Chondrocyte (in vitro differentiated cells): ENCODE measurements at places on chromosomes 7 and 10. TPM values are rescaled to one million over a fixed set of nuclear protein-coding genes. Genes with fewer than 3 reads are reported as not detected.

DNA sequence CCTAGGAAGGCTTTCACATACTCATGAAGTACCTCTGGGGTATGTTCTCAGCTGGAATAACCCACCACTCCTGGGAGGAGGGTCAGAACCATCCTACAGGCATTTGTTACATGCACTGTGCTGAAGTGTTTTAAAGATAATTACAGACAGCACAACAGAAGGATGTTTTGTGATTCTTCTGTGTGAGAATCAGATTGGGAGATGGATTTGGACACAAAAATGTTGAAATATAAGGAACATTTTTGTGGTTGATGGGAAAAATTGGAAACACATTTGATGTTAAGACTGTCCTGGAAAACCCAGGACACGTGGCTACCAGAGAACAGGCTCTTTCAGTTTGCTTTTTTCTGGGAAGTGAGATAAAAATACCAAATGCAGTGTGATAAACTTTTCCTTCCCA lies 61.4 kb downstream of the BICC1 start:
- DNase-seq = no peak

The CYP26A1 gene
- 0.47 to 1.9 TPM (median 0.49 TPM) in 3 replicates for total RNA-seq

The IFIT1B gene
- not detected in 3 replicates for total RNA-seq

The OPN1SW gene
- not detected in 3 replicates for total RNA-seq

GRCh38 chr7:151925446-151926335 lies 30.6 kb upstream of the GALNTL5 start:
- no peak for DNase-seq

DNA sequence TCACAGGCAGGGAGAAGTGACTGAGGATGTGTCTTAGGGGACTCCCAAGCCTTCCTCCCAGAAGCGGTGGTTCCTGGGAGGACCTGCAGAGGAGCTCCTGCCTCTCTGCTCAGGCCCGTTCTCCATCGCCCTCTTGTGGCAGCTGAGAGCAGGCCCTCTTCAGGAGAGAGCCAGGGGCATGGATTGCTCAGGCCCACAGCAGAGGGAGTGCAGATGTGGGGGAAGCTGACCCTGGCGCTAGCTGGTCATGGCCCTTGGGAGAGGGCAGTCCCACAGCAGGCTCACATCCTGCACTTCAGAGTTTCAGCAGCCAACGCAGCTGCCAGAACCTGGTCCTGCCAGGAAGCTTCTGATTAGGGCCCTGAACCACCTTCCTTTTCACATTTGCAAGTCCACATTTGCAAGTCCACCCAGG lies 94.8 kb upstream of the TARP start:
- DNase-seq = no peak
